HAP-1 (cell line): ENCODE measurements at places on chromosomes 5 and 9.
A peak's percentile ranks its signal among the peaks of the same experiment; 100 is the strongest.

GRCh38 chr9:137157618-137158415 is 12.0 kb downstream of the LRRC26 start:
- DNase-seq: no peak

GRCh38 chr9:12775679-12776512 is 1.1 kb downstream of the LURAP1L start:
- DNase-seq: peak; percentile 86

GRCh38 chr9:120688758-120689157 is 25.5 kb downstream of the MEGF9 start:
- DNase-seq: no peak

DNA sequence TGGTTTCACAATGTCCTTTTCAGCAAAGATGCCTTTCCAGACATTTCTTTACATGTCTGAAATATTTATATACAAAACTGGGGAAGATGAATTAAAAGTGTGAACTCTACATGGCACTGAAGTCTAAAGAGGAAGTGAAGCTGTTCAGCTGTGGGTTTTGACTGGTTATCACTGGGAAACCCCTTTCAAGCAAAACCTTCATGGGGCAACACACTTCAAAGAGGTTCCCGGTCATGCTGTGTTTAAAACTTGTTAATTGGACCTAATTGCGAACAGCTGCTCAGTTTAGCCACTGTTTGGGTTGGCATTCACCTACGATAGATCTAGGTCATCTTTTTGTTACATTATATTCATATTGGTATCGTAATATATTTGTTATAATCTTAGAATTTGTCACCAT is 20.0 kb upstream of the GDNF start:
- DNase-seq: no peak

DNA sequence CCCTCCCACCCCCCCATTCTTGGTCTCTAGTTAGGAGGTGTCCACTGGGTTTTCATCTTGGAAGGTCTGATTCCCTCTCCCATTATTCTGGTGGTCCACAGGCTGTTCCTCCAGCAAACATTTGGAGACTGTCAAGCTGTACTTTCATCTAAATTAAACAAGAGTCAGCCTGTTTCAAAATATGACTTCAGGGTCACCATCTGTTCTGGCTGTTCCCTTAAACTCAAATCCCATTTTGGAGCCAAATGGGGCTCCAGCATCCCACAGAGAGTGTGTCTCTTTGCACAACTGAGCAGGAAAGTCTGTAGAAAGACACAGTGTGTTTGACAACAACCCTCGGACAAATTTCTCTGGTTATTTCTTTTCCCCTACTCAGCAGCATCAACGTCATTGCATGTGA is 20.5 kb downstream of the COL15A1 start:
- DNase-seq: no peak

DNA sequence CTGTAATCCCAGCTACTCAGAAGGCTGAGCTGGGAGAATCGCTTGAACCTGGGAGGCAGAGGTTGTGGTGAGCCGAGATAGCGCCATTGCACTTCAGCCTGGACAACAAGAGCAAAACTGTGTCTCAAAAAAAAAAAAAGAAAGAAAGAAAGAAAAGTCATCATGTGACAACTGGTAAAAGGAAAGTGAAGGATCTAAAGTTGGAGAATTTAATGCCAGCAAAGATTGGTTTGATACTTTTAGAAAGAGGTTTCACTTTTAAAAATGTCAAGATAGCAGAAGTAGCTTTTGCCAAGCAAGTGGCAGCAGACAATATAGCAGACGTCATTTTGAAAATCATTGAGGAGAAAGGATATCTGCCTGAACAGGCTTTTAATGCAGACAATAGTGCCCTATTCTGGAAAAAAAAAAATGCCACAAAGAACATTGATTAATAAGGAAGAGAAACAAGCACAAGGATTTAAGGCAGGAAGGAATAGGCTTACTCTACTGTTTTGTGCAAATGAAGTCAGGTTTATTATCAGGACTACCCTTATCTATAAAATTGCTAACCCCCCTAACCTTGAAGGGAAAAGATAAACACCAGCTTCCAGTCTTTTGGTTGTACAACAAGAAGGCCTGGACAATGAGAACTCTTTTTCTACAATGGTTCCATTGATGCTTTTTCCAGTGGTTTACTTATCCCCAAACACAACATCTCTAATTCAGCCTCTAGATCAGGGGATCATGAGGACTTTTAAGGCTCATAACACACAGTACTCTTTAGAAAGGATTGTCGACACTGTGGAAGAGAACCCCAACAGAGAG is 12.0 kb downstream of the PKD2L2 start:
- no peak for DNase-seq

DNA sequence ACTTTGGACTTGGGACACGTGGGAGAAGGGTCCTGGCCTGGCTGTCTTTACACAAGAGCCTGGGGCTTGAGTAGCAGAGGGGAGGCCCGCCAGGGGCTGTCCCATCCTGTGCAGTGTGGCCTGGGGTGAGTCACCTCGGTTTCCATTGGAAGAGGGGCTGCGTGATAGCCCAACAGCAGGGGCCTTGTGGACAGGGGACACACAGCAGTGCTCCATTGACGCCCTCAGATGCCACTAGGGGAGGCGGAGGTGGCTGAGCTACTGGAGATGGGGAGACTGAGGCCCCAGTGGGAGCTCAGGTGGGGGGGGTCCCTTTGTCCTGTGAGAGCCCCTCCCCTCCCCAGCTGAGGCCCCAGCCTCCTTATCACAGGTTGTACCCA is 50.0 kb upstream of the RNU6ATAC start:
- no peak for DNase-seq

- DNase-seq: no peak
These were observed 46.1 kb upstream of the MAMDC2 start for GRCh38 chr9:69997524-69997923.

DNA sequence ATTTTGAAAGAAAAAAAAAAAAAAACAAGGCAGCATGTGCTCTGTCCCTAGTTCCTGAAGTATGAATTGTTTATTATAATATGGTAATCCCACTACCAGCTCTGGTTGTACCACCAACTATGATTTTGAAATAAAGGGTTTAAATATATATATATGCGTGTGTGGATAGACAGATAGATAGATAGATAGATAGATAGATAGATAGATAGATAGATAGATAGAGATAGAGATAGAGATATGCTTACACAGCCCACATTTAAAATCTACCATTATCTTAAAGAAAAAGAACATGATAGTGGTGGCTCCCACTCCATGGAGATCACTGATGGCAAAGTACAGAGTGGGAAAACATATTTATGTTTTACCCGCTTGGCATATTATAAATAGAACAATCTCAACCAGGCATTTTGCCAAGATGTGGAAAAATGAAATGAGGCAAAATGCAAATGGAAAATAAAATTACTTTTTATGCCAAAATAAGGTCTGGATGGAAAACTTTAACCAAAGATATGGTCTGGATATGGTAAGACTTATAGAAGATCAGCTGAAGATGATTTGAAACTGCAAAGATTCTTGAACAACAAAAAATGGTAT is 170.0 kb downstream of the ARL15 start:
- no peak for DNase-seq

GRCh38 chr9:36169708-36170107 is 520 bp downstream of the CCIN start:
- no peak for DNase-seq

- no peak for DNase-seq
These were observed 194.3 kb upstream of the MAP3K1 start for GRCh38 chr5:56620903-56621677.

DNA sequence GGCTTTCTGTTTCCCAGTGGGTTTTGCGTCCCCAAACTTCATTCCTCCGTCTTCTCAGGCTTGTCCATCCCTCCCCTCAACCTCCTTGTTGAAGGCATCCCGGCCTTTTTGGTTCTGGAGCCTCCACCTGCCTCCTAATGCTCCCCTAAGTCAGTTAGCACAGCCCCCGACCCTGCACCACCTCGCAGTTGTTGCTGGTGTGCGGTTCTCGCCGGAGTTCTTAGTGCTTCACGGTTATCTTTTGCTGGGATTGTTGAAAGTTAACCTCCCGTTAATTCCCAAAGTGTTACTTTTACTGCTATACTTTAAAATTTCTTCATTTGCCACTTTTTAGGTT is 447 bp downstream of the UBLCP1 start:
- DNase-seq: no peak

DNA sequence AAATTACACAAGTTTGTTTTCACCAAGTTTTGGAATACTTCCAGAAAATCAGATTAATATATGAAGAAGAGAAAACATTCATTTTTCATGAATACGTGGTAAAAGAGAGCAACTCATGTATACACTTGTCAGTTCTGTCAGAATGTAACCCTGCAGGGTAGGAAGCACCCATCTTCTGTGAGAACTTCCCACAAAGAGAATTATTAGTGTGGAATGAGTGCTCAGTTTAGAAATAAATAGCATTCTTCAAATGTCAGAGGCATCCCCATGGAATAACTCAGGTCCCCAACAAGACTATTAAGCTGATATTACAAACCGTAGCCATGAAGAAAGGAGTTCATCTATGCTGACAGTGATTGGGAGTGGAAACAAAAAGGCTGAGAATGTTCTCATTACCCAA is 45.2 kb downstream of the EPB41L4A start:
- no peak for DNase-seq

GRCh38 chr5:179297026-179297425 is 48.2 kb downstream of the ADAMTS2 start:
- DNase-seq: no peak

- no peak for DNase-seq
These were observed 57.8 kb downstream of the FYB1 start for GRCh38 chr5:39161578-39161977.

DNA sequence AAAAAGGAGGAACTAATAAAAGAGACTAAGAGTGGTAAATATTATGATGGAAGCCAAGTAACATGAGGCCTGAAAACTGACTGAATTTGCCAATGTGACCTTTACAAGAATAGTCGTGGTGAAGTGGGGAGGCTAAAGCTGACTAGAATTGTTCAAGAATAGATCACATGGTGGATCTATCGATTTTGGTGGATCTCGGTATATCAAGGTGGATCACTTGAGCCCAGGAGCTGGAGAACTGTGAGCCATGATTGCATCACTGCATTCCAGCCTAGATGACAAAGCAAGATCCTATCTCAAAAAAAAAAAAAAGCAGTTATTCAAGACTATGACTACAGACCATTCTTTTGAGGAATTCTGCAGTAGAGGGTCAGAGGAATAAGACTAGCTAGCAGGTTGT is 15.1 kb downstream of the ERMP1 start:
- DNase-seq: no peak

GRCh38 chr5:139636207-139636792 is 11.8 kb upstream of the CXXC5 start:
- no peak for DNase-seq

- DNase-seq: no peak
These were observed 4.2 kb downstream of the SERINC5 start for GRCh38 chr5:80251636-80252035.

GRCh38 chr9:113403646-113404045 is 2.6 kb upstream of the ALAD start:
- no peak for DNase-seq

DNA sequence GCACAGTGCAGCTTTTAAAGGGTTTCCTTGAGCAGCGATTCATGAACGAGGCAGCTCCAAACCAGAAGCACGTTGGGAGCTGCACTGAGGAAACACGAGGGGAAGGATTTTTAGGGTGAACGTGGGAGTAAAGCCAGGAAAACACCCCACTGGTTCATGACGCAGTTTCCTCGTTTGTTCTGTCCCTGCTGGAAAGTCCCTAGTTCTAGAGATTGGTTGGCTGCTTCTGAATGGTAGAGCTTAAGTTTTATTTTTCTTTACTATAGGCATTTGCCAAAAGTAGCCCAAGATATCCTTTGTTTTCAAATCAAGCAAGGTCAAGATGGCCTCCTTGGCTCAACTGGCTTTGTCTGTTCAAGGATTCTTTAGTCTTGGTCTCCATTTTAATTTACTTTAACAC is 116.5 kb upstream of the CACNA1B start:
- DNase-seq: no peak

- peak; percentile 27 for DNase-seq
These were observed 1.3 kb downstream of the PHYHD1 start for GRCh38 chr9:128921881-128922763.

GRCh38 chr5:36664766-36665165 is 58.4 kb downstream of the SLC1A3 start:
- no peak for DNase-seq

GRCh38 chr9:69719983-69720382 is 39.8 kb downstream of the PTAR1 start:
- no peak for DNase-seq

DNA sequence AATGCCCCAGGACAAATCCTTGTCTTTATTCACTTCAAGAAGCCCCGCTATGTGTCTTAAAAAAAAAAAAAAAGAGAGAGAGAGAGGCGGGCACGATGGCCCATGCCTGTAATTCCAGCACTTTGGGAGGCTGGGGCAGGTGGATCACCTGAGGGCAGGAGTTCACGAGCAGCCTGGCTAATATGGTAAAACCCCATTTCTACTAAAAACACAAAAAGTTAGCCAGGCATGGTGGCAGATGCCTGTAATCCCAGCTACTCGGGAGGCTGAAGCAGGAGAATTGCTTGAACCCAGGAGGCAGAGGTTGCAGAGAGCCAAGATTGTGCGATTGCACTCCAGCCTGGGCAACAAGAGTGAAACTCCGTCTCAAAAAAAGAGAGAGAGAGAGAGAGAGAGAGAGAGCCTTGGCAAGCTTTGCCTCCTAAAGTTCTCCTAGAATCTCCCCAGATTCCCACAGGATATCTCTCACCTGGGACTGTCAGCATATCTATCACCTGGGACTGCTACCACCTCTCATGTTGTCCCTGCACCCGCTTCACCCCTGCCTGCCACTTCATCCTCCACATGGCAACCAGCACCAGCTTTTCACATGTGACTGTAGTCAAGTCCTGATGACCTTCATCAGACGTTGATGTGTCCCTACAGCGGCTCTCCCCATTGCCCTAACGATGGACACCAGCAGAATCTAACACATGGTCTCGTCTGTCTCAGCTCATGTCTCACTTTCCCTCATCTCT is 5.8 kb downstream of the ITK start:
- DNase-seq: no peak

DNA sequence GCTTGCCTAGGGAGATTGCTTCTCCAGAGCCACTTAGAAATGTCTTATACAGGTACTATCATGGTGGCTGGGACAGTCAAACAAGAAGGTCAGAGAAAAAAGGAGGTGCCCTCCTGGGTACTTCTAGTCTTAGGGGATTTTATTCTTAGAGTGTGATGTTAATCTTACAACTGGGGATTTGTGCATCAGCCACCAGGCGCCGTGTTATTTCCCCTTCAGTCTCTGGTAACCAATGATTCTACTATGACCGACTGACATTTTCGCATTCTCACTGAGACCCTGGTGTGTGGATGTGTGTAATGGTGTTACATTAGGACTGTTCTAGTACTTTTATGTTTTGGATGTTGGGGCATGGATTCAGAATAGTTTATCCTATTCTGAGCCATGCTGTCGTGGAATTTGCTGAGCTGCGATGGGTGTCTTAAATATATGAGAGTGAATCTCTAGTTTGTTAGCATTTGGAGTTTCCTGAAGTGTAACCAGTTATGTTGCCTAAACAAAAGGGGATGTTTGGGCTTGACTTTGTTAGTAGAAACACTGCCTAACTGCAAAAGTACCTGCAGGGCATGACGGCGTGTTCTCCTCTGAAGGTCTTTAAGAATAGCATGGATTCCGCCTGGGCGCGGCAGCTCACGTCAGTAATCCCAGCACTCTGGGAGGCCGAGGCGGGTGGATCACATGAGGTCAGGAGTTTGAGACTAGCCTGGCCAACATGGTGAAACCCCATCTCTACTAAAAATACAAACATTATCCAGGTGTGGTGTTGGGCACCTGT is 175.2 kb upstream of the DAP start:
- no peak for DNase-seq

GRCh38 chr5:133848341-133848811 is 120.0 kb downstream of the C5orf15 start:
- no peak for DNase-seq
